ENCODE measurements at places on chromosomes 5 and 9. TPM values are rescaled to one million over a fixed set of nuclear protein-coding genes. Genes with fewer than 3 reads are reported as not detected.

GRCh38 chr5:43036856-43037635 is 3.1 kb downstream of the ANXA2R start:
- DNase-seq: no peak

DNA sequence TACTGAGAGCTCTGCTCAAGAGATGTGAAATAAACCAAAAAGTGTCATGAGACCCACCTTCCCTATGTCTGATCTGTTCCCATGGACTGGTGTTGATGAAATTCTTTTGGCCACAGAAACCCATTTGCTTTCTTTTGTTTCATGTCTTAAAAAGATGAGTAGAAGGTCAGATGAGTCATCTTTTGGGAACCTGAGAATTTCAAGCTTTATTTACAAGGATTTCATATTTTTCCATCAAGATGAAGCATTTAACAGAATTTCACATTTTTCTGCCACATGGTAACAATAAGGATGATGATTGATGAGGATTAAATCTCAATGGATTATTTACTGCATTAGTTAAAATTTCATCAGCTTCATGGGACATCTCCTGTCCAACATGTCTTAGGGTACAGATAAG is 337.8 kb downstream of the DEPDC1B start:
- DNase-seq: no peak

Gene CATSPER3
- 1.7 TPM for total RNA-seq

- DNase-seq: no peak
Observed at GRCh38 chr9:117278471-117279035, 136.3 kb downstream of the ASTN2 start.

GRCh38 chr5:152290181-152290580 is 114.9 kb downstream of the NMUR2 start:
- DNase-seq: no peak

DNA sequence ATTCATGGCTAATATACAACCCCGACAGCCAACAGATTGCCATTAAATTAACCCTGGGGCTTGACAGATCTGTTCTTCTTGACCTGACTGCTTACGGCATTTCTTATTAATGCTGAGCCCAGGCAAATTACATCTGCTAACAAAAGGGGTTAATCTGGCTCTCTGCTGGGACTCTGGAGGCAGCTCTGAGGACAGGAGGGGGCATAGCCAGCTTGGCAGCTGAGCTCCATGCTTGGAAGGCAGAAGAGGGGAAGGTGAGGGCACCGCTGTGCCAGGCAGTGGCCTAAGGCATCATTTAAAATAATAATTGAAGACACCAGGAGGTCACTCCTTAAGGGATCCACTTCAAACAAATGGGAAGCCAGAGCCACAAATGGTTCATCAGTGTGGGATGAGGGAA is 126.0 kb upstream of the GPR151 start:
- no peak for DNase-seq

Gene JADE2
- 39.9 TPM for total RNA-seq

Gene DDX4
- not detected for total RNA-seq

DNA sequence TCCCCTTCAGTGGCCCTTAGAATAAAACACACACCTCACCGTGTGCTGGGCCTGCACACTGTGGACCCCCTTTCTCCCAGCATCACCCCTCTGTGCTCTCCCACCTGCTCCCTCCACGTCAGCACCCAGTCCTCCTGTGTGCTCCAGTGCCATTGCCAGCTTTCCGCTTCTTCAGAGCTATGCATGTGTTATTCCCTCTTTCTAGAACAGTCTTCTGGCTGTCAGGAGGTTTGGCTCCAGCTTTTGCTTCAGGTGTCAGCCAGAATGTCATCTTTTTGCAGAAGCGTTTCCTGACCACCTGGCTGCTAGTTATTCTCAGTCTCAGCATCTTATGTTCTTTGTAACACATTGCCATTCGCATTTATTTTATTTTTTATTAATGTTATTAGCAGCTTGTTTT is 119.7 kb downstream of the TLE4 start:
- no peak for DNase-seq

DNA sequence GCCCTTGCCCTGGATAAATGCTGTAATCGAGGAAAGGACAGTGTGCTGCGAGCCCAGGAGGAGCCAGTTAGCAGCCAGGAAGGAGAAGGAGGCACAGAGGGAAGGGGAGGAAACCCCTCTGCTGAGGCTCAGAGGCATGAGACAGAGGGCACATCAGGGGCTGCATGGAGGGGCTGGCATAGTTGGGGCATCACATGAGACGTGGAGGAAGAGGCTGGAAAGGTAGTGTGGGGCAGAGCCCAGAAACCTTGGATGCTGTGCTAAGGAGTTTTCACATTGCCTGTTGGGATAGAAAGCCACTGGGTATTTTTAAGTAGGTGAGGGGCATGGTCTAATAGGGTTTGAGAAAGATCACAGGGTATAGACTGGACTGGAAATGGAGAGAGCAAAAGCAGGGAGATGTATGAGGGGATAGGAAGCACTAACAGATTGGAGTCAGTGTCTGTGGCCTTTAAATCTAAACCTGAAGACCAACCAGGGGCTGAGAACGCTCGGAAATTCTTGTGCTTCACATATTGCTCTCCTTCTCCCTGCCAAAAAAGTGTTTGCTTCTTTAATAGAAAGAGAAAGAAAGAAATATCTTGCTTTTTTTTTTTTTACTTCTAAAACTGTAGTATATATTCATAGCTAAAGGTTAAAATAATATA is 33.0 kb upstream of the ANGPTL2 start:
- no peak for DNase-seq

- no peak for DNase-seq
Observed at GRCh38 chr5:121731377-121731776, 120.3 kb upstream of the FTMT start.

DNA sequence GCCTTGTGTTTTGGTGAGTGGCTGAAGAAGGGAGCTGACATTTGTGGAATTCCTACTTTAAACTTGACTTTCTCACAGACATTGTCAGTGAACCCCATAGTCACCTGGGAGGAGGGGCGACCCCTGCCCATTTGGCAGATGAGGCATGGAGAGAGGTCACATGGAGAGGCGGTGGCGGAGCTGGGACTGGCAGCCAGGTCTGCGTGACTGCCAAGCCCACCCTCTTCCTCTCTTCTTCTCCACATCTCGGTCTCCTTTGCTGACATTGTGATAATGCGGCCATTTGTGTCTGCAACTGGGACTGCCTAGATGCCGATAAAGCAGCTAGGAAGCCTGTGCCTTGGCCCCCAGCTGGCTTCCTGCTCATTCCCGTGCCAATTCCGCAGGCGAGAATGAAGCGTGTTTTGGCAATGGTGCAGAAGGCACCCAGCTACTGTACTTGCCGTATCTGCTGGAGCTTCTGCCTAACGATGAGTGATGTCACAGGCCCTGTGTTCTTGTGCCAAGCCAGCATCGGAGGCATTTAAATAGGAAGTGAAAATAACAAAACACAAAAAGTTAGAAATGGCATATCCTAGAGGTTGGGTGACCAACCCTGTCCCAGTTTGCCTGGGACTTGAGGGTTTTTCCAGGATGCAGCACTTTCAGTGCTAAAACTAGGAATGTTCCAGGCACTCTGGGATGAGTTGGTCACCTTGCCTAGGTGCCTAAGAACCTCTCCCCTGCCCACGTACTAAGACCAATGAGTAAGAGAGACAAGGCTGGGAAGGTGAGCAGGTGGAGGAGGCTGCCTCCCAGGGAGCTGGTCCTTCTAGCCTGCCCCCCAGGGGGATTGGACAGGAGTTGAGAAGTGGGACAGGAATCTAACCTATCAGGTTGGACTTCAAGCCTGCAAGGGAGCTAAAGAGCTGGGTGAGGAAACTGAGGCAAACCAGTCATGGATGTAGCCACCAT is 23.6 kb downstream of the OLFML2A start:
- DNase-seq: no peak

Gene FRMD3
- total RNA-seq: 0.89 TPM

- DNase-seq: no peak
Observed at GRCh38 chr5:115126303-115126702, 43.4 kb downstream of the TRIM36 start.

All from HCT116 (cell line).